ENCODE measurements at places on chromosomes 7 and 10.

- no peak for DNase-seq
Observed at GRCh38 chr7:85471740-85472139, 284.9 kb upstream of the SEMA3D start.

DNA sequence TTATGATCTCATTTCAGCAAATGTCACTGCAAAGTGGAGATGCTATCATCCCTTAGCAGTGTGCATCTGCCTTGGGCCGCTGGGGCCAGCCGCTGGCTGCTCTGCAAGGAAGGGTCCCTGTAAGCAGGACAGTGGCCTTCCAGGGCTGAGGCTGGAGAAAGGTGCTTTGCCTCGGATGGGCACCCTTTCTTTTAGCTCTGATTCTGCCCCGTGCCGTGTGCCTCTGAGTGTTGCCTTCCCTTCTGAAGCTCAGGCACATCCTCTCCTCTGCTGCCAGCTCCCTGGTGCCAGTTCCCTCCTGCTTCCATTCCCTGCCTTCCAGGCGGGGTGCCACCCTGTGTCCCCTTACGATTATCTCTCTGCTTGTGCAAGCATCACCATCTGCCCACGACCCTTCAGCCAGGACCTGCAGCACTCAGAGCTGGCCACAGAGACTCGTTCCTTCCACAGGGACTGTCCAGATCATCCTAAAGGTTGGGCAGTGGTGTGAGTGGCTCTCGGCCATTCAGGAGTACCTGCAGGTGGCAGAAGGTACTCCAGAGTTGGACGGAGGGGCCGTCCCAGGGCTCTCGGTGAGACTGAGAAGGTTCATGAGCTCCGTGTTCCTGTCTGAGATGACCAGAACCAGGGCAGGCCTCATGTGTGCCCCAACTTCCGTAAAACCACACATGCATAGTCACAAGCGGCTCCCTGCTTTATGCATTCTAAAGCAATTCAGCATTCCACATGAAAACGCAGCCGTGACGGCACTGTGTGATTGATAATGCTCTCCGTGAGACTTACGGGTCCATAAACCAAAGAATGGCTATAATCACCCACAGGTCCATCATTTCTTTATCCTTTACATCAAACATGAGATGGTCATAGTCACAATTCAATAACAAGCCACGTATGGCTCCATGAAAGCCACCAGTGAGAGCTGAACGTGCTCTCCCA lies 371.4 kb downstream of the DNAJB6 start:
- no peak for DNase-seq

- no peak for DNase-seq
Observed at GRCh38 chr7:91957823-91958222, 17.2 kb downstream of the AKAP9 start.

GRCh38 chr7:41331194-41331593 lies 371.7 kb downstream of the INHBA start:
- no peak for DNase-seq

GRCh38 chr10:20369863-20370736 lies 527.0 kb downstream of the NEBL start:
- no peak for DNase-seq

- no peak for DNase-seq
Observed at GRCh38 chr7:83210479-83210878, 47.8 kb upstream of the PCLO start.

DNA sequence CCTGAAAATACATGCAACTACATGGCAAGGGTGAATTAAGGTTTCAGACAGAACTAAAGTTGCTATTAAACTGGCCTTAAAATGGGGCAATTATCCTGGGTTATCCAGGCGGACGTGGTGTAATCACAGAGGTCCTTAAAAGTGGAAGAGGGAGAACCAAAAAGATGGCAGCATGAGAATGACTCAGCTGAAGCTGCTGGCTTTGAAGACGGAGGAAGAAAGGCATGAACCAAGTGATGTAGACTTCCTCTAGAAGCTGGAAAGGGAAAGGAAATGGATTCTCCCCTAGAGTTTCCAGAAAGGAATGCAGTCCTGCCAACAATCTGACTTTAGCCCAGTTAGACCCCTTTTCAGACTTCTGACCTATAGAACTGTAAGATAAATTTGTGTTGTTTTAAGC lies 27.0 kb upstream of the UBN2 start:
- DNase-seq = no peak

DNA sequence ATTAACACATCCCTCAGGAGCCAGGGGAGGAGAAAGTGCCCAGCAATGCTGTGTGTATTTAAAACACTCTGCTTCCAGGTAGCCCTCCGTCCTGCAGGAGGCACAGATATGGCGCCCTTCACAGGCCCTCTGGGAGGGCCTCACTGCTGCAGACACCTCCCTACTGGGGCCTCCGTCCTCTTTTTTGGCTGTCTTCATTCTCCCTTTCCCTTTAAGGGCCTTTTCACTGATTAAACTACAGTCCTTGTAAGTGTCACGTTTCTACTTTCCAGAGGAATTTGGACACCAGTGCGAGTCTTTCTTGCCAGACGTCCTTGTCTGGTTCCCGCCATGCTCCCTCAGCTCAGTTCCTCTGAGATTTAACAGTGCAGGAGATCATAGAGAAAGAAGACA lies 39.7 kb upstream of the MKRN1 start:
- DNase-seq = no peak

DNA sequence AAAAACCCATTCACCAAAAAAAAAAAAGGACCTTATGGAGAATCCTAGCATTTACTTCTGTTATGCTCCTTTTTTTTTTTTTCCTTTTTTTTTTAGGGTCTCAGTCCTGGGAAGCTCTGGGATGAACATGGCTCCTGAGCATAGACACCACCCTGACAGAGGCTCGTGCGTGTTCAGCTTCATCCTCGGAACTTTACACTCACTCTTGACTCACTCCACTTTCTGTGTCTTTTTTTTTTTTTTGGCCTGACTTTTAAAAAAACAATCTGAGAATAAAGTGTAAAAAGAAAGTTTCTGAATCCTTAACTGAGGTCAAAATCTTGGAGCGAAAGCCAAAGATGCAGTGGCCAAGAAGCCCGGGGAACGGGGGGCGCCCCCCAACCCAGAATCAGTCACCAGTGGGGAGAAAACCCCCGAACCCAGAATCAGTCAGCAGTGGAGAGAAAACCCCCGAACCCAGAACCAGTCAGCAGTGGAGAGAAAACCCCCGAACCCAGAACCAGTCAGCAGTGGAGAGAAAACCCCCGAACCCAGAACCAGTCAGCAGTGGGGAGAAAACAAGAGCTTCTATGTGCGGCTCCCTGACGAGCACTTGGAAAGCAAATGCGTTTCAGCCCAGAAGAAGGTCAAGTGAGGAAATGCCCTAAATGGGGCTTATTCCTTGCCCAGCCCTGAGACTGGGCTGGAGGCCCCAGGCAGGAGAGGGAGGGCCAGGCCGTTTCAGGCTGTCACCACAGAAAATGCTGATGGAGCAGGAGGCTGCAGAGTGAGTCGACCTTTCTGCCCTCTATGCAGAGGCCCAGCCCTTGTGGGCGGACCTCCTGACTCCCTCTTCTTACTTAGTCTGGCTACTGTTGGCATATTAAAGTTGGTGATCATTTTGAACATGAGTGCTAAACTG lies 19.0 kb upstream of the PFKP start:
- no peak for DNase-seq

GRCh38 chr7:28956608-28957063 lies 1.5 kb downstream of the TRIL start:
- DNase-seq = no peak

DNA sequence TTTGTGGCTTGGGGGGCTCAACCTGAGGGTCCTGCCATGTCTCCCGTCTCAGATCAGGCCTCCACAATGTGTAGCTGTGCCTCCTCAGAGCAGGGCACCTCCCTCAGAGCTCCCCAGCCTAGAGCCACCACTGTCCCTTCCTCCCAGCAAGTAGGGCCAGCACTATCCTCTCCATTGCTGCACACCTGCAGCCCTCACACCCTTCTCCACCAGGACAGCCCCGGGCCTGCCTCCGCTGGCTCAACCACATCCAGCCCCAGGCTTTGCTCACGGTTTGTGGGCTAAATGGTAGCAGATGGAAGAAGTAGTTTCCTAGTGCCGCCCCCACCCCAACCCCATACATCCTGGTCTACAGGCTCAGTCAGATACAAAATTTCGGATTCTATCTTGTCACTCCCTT lies 10.1 kb downstream of the NFKB2 start:
- DNase-seq = no peak

DNA sequence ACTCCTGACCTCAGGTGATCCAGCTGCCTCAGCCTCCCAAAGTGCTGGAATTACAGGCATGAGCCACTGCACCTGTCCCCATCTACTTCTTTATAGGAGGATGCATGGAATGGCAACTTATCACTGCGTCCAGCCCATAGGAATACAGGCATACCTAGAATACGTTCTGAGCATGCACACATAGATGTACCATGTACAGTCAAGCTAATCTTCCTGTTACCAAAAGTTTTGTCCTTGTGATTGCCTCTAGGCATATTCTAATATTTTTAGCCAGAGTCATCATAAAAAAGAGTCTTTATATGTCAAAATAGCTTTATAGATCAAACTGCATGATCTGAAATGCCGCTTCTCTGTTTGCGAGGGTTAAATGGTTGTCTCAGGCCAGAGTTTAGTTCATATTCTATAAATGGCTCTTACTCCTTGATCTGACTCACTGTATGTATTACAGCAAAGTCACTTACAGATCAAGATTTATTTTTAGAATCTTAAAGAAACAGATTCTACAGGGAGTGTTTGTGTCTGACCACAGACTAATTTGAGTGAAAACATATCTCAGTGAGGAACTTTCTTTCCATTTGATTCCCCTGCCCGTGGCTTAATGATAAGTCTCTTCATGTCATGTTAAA lies 210.9 kb downstream of the CREB5 start:
- no peak for DNase-seq

DNA sequence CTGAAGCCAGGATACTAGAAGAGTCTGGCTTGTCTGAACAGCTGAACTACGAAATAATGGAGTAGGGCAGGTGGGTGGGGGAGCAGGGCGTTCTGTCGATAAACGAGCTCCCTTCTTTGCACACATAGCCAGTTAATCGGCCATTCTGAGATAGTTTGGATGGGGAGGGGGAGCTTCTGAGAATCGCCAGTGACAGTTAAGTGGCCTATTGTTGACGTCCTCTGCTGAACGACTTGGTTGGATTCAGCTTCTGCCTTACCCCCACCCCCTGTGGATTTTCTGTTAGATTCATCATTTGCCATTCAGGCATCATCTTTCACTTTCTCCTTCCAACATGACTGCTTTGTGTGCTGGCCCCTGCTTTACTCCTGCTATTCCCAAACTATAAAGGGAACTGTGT lies 520 bp downstream of the CPA5 start:
- no peak for DNase-seq

DNA sequence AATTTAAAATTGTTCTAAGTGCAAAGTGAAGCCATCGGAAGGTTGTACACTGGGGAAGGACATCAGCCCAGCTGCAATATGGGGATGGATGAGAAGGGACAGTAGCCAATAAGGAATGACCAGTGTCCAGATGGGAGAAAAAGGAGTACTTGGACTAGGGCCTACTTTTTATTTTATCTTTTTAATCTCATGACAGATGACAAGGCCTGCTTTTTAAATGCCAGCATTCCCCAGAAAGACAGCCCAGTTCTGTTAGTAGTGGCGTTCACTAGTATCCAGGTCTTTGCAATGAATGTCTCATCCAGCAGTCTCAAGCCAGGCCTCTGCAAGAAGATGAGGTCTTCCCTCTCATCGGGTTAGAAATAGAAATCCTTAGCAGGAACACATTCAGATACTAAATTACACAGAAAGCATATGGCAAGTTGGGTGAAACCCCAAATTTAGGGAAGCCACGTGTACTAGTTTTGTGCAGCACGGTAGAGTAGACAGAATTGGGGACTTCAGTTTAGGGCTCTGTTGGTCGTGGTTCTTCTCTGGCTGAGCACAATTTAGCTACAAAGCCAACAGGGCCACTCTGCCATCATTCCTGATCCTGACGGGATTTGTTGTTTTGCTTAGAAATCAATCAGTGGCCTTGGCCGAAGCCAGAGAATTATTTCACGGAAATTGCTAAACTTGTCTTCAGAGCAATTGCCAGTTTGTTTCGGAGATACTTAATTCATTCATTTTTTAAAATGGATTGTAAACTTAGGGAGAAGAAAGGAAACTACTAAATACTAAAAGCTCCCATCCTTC lies 227.8 kb downstream of the ARHGAP21 start:
- no peak for DNase-seq

DNA sequence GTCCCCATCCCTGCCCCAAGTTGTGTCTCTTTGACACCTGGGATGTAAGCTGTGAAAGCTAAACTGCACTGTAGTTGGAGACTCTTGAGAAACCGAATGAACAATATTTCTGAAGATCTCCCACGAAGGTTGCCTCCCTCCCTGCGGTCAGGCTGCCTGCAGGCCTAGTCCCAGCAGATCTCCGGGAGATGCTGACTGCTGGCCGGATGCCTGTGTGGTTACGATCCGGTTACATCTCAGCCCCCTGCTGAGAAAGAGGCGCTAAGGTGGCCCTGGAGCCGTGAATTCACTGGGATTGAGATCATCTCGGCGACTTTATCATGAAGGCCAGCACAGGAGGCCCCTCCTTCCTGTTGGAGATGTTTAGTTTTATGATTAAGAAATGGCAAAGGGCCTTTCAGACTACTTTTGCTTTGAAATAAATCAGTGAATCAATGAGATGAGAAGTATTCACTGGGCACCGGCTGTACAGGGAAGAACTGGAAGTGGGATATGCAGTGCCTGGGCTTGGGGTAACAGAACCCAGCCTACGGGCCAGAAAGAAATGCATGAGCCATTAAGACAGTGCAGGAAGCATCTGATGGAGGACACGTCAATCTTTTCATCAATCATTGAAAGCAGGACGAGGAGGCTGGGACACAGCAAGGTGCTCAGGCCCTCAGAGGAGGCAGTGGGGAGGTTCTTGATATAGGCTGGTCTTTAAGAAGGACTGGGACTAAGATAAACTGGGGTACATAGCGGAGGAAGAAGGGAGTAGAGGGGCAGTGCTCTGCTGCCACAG lies 177.6 kb downstream of the PRKAG2 start:
- no peak for DNase-seq

GRCh38 chr10:33674491-33674890 lies 340.0 kb upstream of the NRP1 start:
- DNase-seq = no peak

DNA sequence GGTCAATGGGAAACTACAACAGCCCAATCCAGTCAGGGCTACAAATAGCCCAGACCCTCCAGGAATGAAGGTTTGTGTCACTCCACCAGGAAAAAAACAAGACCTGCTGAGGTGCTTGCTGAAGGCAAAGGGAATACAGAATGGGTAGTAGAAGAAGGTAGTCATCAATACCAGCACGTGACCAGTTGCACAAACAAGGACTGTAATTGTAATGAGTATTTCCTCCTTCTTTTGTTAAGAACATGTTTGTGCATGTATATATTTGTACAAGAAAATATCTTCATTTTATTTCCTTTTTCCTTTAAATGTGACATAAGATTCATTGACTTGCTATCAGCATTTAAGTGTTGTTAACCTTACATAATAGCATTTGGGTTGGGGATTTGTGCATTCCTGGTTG lies 229.3 kb downstream of the IMMP2L start:
- DNase-seq = no peak

GRCh38 chr7:70132852-70133690 lies 534.8 kb downstream of the AUTS2 start:
- no peak for DNase-seq

- DNase-seq = no peak
Observed at GRCh38 chr7:7569081-7569527, 2.4 kb downstream of the MIOS start.
